ENCODE measurements at places on chromosomes 13 and 19.

DNA sequence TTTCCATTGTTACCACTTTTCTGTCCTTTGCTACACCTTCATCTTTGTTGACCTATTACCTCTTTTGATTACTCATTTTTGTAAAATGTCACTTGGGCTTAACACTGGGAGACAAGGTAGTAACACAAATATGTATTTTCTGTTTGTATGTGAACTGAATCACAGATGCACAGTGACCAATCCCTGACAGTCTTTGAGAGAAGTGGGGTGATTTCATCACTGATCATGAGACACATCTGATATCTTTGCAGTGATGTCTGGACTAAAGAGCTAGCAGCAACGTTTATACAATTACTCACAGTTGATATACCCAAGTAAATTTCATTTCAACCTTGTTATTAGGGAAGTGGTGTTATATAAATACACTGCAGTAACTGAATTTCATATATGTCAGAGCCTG is 1397.4 kb upstream of the SPRY2 start:
- no peak for DNase-seq

DNA sequence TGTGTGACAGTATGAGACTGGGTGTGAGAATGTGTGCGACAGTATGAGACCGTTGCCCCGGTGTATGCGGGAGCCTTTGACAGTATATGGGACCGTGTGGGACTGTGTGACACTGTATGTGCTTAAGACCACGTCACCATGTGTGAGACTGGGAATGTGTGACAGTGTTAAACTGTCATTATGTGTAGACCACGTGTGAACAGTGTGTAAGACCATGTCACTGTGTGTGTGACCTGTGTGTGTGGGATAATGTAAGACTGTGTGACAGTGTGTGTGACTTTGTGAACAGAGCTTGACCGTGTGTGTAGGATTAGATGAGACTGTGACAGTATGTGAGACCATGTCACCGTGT is 549 bp downstream of the ZNF583 start:
- DNase-seq: peak; percentile 7

GRCh38 chr19:50233308-50233910 is 30.0 kb downstream of the MYH14 start:
- no peak for DNase-seq

DNA sequence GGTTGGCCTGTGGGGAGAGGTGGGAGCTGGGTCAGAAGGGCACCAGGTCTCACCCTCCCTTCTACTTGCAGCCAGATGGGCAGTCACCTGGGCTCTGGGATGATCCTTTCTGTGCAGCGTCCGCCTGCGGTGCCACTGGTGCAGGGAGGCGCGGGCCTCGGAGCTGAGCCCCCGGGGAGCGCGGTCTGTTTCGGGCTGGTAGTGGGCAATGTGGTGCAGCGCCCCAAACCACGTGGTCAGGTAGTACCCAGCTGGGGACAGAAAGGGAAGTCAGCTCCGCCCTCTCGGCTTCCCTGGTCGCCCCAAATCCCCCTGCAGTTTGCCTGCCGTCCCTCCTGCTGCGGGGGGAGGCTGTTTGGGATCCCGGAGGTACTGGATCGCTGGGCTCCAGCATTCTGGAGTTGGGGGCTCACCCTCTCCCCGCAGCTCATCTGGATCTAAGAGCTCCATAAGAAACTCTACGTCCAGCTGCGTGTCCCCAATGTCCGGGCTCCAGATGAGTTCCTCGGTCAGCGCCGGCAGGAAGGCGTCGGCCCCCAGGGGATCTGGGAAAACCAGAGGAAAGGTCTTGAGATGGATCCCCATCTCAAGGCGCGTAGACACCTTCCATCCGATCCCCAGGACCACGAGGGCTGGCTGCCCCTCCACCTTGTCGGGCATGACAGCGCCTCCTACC is 8.8 kb downstream of the RINL start:
- DNase-seq: no peak

DNA sequence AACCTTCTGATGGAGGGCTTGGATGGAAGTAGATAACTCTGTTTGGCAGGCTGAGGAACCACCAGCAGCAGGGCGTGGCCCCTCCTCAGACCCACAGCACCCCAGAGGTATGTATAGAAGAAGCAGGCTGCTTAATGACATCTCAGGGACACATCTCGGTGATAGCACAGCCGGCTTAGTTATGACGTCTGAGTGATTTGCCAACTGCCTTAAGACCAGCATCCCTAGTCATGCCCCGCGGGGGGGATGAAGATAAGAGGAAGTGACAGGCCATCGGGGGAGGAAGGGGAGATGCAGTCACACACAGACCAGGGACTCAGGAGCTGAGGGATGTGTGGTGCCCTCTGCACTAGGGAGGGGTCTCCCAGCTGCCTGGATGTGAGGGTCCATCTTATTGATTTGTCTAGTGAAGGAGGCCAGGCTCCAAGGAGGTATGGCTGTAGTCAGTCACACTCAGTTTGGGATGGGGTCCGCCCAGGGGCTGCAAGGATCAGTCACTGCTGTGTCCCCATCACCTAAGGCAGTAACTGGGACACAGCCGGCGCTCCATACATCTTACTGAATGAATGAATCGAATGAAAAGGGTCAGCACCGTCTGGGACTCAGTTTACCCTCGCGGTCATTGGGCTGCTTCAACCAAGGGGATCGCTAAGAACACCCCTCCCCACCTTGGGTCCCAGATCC is 19.2 kb upstream of the ERCC1 start:
- DNase-seq: no peak

All from GM12864 (cell line).